Astrocyte (in vitro differentiated cells and primary cell): ENCODE measurements at places on chromosomes 4 and X. TPM values are rescaled to one million over a fixed set of nuclear protein-coding genes. Genes with fewer than 3 reads are reported as not detected.
A peak's percentile ranks its signal among the peaks of the same experiment; 100 is the strongest.

Gene GPR78
- total RNA-seq = 0.16 and 0.17 TPM in 2 replicates

Gene SERTM2
- total RNA-seq = 0.12 and 0.23 TPM in 2 replicates

DNA sequence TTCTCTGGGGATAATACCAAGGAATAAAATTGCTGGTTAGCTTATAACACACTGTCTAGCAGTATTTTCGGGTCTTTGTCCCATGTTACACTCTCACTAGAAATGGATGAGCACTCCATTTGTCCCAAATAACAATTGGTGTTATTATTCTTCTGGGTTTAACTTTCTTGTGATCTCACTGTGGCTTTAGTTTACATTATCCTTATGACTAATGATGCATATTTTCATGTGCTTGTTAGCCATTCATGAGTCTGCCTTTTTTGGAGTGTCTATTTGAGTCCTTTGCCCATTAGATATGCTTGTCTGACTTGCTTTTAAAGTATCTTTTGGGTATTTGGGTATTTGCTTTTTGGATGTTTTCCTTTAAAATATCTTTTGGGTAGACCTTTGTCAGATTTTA lies 372.9 kb upstream of the TENM3 start:
- peak; percentile 73 for DNase-seq

DNA sequence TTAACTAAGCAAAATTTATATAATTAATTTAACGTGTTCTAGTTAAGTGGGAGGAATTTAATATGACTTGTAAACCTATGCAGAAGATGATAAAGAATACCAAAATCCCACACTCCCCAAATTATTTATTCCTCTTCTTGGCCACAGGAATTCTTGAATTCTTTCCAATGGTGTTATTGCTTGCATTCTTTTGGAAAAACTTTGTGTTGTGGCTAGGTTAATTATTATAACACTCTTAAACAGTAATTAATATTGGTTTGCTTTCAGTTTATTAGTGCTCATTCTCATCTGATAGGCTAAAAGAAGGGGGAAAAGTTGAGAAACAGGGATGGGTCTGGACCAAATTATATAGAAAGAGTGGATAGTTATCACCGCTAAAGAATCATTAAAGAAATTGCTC lies 141.5 kb upstream of the PABPC4L start:
- DNase-seq = no peak

- no peak for DNase-seq
These were observed 183.3 kb downstream of the KDR start for GRCh38 chr4:54941994-54942552.
